ENCODE measurements at places on chromosomes 6 and 20.

DNA sequence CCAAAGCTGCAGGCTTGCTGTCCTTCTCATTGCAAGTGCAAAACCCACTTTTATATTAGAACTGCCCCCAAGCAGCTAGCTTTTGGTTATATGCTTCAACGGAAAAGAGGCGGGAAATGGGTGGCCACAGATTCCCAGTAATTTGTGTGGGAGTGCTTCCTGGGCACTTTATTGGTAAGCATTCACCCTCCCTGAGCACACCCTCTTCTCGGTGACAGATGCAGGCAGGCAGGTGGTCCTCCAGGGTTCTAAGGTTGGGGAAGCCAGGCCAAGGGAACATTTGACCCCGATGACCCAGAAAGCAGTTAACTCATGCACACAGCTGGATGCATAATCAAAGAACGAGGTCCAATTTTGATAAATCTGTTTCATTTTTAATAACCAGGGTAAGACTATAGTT lies 29.1 kb downstream of the PRDM1 start:
- DNase-seq, result no peak

DNA sequence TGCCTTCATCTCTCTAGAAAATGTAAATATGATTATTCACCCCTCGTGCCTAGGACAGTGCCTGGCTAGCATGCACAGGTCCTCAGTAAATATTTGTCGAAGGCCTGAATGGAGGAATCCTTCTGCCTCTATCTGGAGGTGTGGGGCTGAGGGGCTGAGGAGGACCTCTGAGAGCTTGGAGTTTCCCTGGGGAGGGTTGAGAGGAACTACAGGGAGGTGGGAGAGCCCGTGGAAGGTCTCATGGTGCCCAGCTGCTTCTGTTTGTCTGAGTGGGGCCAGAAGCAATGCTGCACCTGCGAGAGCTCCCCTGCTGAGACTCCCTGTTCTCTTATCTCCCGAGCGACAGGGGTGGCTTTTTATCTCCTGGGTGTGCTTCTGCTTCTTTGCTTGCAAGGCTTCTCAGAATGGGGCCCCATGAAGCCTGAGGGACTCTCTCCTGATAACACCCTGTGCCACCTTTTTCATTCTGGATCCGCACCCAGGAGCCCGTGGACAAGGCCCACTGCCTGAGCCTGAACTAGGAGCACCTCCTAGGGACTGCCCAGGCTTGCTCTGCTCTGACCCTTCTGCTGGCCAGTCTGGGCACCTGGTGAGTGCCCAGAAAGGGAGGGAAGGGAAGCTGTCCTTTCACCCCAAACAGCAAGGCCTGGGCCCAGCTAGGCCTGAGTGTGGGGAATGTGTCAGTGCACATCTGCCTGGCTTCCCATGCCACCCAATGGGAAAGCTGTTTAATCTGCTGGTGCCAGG lies 2.4 kb downstream of the SLC29A1 start:
- DNase-seq, result no peak

GRCh38 chr6:20711518-20711917 lies 177.3 kb downstream of the CDKAL1 start:
- no peak for DNase-seq

DNA sequence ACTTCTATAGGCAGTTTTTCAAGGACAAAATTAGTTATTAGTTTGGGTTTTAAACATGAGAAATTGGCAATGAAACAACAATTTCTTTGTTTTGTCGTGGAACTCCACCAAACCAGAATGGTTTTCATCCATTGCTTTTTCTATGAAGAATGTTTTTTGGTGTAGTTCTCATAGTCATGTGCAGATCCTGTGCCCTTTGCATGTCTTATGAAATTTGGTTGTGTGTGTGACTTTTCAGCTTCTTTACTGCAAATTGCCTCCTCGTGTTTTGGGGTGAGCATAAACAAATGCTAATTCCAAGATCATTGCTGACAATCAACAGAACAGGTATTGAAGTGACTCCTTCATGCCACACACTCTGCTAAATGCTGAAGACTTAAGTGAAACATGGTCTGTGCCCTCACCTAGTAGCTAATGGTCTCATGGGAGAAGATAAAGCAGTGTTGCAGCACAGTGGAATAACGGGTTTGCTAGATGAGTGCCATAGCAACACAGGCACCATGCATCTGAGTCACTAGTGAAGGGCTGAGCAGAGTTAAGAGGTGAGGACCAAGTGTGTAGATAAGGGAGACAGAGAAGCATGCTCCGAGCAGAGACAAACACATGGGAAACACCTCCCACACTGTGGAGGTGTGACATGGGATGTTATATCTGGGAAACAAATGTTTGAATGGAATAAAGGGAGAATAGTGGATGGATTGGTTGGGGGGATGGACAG lies 120.0 kb downstream of the SLC16A10 start:
- peak; percentile 1 for DNase-seq

GRCh38 chr20:15227102-15227501 lies 889.7 kb upstream of the FLRT3 start:
- DNase-seq, result no peak

DNA sequence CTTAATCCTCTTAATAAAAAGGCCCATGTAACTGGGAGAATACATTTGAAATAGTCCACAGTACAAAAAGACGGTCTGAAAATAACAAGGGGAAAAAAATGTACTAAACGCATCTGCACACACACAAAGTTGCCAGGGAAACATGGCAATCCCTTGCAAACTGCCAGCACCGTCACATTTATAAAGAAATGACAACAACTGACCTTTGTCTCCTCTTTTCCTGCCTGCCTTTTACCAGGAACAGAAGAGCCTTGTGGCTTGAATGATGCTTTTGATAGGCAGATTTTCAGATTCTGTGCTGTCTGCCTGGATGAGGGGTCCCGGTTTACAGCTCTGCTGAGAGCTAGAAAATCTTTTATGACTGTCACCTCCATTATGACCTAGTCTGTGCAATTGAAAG lies 308.6 kb upstream of the ZFP64 start:
- DNase-seq, result no peak

GRCh38 chr6:45092135-45092534 lies 236.0 kb upstream of the RUNX2 start:
- DNase-seq, result no peak

DNA sequence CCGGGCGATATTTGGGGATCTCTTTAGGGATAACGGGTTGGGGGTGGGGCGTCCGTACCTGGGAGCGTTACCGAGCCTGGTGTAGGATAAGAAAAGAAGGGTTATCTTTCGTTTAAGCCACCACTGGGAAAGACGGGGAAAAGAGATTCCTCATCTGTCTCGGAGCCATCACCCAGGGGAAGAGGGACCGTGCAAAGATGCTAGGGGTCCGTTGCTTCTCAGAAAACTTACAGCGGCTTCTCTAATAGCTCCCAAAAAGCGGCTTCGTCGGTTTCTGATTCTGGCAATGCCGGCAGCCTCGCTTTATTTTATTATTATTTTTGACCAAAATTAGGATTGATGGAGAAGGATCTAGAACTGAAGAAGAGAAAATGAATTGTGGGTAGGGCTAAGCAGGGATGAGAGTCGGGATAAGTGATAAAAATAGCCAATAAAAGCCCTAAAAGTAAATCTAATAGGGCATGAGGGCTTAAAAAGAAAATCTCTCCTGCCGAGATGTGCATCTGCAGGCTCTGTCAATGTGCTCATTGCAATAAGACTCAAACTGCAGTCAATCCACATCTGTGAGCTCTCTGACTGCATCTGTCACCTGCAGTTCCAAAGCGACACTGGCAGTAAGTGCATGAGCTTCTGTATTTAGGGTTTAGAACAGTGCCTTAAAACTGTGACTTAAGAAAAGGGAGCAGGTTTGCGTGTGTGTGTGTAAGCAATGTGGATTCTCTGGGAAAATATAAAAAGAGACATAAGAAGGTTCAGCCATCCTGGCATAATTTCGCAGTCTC lies 801 bp downstream of the TBPL1 start:
- DNase-seq, result no peak

GRCh38 chr20:34242879-34243278 lies 1.7 kb downstream of the ASIP start:
- DNase-seq, result no peak
